ENCODE measurements at places on chromosomes 2 and 18. TPM values are rescaled to one million over a fixed set of nuclear protein-coding genes. Genes with fewer than 3 reads are reported as not detected.

DNA sequence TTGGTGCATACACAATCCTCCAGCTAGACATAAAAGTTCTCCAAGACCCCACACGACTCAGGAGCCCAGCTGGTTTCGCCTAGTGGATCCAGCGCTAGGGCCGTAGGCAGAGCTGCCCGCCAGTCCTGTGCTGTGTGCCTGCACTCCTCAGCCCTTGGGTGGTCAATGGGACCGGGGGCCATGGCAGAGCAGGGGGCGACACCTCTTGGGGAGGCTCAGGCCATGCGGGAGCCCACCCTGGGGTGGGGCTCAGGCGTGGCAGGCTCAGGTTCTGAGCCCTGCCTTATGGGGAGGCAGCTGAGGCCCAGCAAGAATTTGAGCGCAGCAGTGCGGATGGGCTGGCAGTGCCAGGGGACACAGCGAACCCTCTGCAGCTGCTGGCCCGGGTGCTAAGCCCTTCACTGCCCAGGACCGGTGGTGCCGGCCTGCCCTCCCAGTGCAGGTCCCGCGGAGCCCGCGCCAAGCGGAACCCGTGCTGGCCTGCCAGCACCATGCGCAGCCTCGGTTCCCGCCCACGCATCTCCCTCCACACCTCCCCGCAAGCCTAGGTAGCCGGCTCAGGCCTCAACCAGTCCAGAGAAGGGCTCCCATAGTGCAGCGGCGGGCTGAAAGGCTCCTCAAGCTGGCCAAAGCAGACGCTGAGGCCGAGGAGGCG is 1566.6 kb upstream of the SLC39A10 start:
- no peak for DNase-seq

- DNase-seq: no peak
Observed at GRCh38 chr18:79068341-79068936, 755 bp upstream of the ATP9B start.

DNA sequence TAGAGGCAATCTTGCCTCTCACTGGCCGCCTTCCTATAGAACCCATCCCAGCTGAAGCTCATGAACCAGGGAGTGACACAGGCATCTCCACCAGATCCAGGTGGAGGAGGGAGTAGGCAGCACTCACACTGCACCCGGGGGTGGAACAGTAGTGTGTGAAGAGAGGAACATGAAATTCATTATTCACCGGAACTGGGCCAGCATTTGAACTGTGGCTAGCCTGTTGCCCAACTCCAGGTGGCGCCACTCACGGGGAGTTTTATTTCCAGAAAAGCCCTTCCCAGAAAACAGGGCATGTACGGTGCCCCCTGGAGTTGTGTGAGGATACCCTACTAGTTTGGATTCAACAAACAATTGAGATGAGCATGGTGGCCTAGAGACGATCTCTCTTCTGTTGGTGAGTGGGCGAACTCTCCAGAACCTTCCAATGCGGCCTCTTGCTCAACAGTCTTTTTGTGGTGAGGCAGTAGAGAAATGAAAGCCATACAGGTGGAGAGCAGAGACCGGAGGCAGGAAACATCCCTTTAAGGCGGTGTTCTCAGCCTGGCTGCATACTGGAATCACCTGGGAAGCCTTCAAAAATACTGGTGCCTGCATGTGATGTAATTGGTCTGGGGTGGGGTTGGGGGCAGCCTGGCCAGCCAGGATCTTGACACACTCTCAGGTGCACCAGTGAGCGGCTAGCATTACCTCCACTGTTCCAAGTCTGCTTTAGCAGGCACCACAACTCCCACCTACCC is 73.5 kb upstream of the NEDD4L start:
- no peak for DNase-seq

GRCh38 chr2:16653799-16654198 is 11.8 kb downstream of the CYRIA start:
- DNase-seq: no peak

GRCh38 chr2:171404261-171404660 is 29.5 kb downstream of the METTL8 start:
- no peak for DNase-seq

DNA sequence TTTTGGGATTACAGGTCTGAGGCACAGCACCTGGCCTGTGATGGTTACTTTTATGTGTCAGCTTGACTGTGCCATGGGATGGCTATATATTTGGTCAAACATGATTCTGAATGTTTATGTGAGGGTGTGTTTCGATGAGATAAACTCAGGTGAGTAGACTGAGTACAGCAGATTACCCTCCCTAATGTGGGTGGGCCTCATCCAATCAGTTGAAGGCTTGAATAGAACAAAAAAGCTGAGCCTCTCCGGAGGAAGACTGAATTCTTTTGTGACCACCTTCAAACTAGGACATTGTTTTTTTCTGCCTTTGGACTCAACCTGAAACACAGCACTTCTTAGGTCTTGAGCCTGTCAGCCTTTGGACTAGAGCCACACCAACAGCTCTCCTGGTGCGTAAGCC is 49.4 kb upstream of the FIGN start:
- no peak for DNase-seq

DNA sequence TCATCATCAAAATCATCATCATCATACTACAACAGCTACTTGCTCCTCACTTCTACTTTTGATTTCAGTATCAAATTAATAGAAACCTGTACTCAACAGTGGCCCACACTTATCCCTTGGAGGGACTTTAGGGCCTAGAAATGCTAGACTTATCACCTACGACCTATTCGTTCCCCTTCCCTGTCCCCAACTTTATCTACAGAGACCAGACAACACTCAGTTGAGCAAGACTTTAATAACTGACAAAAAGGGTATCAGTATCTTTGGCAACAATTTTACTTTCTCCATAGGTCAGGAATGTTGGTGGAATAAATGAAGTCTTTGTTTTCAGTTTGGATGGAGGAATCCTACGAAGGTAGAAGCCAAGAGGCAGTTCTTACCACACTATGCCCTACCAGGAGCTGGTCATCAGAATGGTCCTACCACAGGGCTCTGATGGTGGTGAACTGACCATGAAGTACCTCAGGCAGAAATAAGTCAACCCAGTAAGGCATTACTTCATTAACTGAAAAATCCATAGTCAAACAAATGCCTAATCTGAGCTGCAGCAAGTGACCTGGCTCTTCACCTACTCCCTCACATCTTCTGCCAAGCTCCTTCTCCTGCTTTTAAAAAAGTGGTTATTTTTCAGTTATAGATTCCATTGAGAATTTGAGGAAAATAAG is 26.6 kb downstream of the MBD2 start:
- DNase-seq: no peak

GRCh38 chr2:163428187-163428586 is 307.6 kb downstream of the FIGN start:
- DNase-seq: no peak

GRCh38 chr2:18487106-18487913 is 73.1 kb downstream of the RDH14 start:
- no peak for DNase-seq

GRCh38 chr18:195651-196050 is 37.3 kb downstream of the USP14 start:
- DNase-seq: no peak

DNA sequence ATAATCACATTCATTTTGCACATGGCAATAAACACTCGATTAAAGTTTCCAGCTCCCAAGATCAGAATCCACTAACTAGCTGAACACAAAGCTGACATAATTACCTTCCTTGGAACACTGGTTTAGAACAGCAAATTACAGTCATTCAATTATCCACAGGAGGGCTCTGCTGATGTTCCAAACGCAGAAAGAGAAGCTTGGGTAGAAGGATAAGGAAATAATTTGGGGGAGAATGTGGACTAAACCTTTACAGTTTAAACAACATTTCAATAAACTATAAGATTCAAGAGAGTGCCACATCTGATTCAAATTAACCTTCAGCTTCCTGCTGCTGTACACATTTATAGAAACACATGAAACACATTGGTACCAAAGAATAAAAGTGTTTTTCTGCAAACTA is 67.8 kb upstream of the ARL4C start:
- DNase-seq: no peak

DNA sequence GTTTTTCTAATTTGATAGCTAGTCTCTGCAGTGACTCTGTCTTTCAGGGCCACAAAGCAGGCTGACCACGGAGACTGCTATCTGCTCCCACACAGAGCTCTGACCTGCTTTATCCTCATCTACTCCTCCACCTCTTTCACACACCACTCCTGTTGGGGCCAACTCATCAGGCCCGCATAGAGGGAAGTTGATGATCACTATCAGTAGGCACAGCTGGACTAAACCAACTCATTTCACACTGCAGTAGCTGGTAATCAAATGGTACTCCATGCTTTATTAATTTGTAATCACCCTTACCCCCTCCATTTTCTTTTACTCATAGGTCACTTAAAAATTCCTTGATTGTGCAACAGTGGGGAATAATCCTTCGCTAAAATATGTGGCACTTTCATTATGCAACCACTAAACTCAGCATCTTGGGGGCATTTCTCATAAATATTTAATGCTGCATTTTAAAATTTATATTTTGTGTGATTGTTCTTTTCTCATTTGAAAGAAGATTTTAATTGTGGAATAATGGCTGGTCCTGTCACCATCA is 249.8 kb upstream of the GCFC2 start:
- DNase-seq: no peak

- no peak for DNase-seq
Observed at GRCh38 chr18:6980363-6980762, 137.2 kb downstream of the LAMA1 start.

- DNase-seq: no peak
Observed at GRCh38 chr2:128803222-128803621, 484.6 kb upstream of the HS6ST1 start.

DNA sequence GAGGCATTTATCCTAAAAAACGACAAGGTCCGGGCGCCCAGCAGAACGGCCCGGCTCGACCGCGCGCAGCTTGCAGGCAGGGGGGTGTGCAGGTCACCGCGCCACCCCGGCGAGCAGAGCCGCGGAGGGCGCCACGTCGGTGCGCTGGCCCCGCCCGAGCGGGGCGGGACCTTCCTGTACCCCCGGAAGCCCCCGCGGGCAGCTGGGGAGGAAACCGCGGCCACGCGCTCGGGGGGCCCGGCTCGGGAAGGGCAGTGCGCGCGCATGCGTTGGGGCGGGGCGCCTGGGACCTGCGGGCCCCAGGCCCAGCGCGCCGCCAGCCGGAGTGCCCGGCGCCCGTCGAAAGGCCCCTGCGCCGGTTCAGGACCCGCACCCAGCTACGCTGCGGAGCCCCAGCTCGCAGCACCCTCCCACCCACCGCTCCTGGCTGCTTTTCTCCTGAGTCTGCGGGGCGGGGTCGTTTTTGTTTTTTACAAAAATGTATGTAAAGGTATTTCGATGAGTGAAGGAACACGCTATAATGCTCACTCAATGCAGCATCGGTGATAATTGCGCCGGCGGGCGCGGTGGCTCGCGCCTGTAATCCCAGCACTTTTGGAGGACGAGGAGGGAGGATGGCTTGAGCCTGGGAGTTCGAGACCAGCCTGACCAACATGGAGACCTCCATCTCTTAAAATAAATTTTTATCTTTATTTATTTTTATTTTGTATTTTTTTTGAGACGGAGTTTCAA is 47.7 kb upstream of the POMC start:
- DNase-seq: peak; percentile 93

DNA sequence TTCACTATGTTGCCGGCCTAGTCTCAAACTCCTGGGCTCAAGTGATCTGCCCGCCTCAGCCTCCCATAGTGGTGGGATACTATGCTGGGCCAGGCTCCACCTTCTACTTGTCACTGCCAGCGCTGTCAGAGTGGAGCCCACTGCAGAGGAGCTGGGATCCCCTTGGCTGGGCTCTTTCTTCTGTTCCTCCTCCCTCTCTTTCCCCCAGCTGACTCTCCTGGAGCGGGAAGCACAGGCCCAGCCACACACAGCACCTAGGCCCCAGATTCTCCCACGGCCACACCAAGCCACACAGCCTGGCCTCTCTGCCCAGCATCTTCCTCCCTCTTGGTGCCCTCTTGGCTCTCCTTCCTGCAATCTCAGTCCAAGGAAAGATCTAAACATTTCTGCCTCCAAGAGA is 3.7 kb upstream of the GAREM2 start:
- DNase-seq: no peak

DNA sequence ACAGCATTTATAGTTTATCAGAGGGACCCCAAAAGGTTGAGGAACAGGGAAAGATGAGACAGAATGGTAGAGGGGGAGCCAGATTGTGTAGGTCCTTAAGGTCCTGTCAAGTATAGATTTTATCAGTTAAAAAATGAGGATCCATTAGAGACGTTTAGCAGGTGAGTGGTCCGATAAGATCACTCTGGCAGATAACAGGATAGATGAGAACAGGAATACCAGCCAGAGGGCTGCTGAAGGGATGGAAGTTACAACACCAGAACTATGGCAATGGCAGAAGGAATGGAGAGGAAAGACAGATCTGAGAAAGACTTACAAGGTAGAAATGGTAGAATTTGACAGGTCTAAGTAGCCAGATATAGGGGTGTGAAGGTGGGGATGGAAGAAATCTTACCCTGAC is 141.7 kb downstream of the CDH20 start:
- DNase-seq: no peak

GRCh38 chr2:44680983-44681531 is 260.4 kb upstream of the SIX3 start:
- peak; percentile 18 for DNase-seq

- peak; percentile 79 for DNase-seq
Observed at GRCh38 chr18:41761333-41762018, 193.6 kb upstream of the PIK3C3 start.

Gene SLC38A11
- 9.9 TPM for total RNA-seq

Gene MROH2A
- not detected for total RNA-seq

Gene PROC
- total RNA-seq: 3.6 TPM

Gene RTP5
- total RNA-seq: 0.24 TPM

Gene DLX1
- total RNA-seq: 0.48 TPM

Gene SLC5A7
- 5.3 TPM for total RNA-seq

Gene PPP4R1
- total RNA-seq: 197 TPM

Gene GLI2
- 2.2 TPM for total RNA-seq

Gene MC5R
- total RNA-seq: 1.7 TPM

Gene LIPG
- 6.7 TPM for total RNA-seq

Gene TRIM43
- total RNA-seq: not detected

Gene PSTPIP2
- total RNA-seq: 6.7 TPM
